ENCODE measurements at places on chromosomes 4 and X.

DNA sequence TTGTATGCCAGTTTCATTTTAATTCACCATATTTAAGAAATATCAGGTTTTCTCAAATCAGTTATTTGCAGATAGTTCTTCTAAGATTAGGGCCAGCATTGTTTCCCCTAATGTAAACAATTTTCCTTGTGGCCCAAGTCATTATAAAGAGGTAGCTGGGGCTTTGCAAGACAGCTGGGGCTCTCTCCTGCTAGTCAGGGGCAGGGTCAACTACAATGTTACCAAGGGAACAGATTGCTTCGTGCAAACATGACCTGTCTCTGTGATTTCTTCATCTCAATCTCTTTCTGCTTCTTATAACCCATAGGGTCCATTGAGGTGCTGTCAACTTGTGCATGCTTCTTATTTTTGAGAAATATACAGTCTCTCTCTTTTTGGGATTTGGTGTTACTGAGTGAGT, 12.1 kb downstream of the ARMCX6 start:
- DNase-seq, result no peak

DNA sequence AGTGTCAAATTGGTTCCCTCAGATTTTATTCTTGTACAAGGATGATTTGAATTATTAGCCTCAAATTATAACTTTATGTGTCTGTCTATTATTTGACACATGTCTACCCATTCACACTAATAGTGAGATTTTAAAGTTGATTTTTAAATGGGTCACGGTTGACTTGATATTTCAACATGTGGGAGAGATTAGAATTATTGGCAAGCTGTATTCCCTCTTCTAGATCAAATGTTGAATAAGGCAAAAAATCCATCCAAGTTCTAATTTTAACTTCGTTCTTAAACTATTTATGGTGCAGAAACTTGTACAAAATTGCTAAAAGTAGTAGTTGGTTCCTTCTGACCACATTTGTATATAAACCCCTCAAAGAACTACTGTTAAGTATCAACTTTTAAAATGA, 1498.0 kb downstream of the STIM2 start:
- DNase-seq, result no peak

- DNase-seq, result no peak
These were observed 909.8 kb upstream of the FTHL17 start for GRCh38 chrX:31981546-31982062.

- DNase-seq, result no peak
These were observed 54.3 kb upstream of the STIM2 start for GRCh38 chr4:26806331-26806730.

- DNase-seq, result peak; percentile 3
These were observed 317.4 kb downstream of the STIM2 start for GRCh38 chr4:27178061-27178460.

- no peak for DNase-seq
These were observed 47.5 kb downstream of the TIGD4 start for GRCh38 chr4:152731997-152732396.

GRCh38 chr4:158172261-158173258, at the start of gene GASK1B:
Gene GASK1B, minus strand, starts transcription at chr4:158173025. Its CDS starts 1,650 bp downstream, at chr4:158171375.
- peak; percentile 65 for DNase-seq

DNA sequence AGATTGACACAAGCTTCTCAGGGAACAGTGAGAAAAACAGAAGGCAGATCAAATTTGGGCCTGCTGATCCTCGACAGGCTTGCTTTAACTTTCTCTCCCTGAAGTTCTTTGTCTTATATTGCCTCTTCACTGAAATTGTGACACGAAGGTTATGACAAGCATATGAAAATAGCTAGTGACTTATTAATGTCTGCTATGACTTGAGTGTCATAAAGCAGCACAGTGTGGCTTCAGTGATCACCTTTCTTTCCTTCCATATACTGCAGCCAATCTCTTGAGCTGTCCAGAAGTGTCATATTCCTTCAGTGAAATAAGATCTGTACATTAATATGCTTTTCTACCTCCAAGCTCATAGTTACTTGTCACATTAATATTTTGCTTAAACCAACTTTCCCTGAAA, 870.2 kb downstream of the C4orf33 start:
- no peak for DNase-seq

DNA sequence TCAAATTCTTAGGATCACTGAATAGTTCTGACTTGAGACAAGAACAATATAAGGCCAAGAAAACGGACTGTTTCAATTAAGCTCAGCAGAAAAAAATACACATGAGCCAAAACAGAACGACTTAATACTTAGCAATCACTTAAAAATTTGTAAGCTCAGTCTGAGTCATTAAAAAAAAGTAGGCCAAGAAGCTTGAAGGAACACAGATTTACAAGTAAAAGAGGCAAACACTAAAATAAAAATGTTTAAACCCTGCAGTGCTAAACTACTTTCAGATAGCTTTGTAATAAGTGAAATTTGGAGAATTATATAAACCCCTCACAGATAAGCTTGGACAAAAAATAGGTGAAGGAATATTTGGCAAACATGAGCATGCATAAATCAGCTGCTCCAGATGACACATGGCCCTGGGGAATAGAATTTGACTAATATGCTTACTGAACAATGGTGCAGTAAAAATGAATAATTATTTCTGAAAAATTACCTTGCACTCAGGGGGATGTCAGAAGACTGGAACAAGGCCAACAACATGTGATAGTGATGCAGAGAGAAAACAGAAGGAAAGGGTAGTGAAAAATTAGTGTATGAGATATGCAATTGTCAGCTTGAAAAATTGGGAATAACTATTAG, 49.6 kb downstream of the LNX1 start:
- DNase-seq, result peak; percentile 98

DNA sequence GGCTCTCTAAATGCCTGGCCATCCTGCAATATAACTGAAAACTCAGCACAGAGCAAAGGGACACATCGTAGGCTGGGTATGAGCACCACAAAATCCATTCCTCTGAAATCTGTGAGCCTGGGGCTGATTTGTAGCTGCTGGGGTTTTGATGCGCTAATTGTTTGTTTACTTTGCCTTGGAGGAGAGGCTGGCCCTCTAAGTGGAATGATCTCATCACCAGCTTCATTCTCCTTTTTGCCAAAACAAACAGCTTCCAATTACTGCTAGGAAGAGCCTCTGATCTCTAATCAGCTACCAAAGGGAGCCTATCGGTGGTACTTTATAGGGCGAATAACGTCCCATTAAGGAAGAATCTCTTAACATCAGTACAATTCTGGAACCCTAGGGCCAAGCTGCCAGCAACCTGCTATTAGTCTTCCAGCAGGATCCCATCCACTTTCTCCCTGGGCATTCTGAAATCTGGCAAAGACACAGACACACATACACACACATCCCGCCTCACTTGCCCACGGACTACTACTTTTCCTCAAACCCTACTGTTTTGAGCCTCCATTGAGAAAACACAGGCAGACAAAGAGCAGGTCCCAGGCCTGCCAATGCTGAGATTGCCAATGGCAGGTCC, 5.8 kb downstream of the ANOS1 start:
- no peak for DNase-seq
